ENCODE measurements at places on chromosomes 11 and 22.

- DNase-seq, result no peak
Observed at GRCh38 chr22:39621826-39622225, 51.3 kb downstream of the CACNA1I start.

GRCh38 chr11:65911682-65912568 is 6.9 kb downstream of the C11orf68 start:
- DNase-seq, result peak; percentile 42

DNA sequence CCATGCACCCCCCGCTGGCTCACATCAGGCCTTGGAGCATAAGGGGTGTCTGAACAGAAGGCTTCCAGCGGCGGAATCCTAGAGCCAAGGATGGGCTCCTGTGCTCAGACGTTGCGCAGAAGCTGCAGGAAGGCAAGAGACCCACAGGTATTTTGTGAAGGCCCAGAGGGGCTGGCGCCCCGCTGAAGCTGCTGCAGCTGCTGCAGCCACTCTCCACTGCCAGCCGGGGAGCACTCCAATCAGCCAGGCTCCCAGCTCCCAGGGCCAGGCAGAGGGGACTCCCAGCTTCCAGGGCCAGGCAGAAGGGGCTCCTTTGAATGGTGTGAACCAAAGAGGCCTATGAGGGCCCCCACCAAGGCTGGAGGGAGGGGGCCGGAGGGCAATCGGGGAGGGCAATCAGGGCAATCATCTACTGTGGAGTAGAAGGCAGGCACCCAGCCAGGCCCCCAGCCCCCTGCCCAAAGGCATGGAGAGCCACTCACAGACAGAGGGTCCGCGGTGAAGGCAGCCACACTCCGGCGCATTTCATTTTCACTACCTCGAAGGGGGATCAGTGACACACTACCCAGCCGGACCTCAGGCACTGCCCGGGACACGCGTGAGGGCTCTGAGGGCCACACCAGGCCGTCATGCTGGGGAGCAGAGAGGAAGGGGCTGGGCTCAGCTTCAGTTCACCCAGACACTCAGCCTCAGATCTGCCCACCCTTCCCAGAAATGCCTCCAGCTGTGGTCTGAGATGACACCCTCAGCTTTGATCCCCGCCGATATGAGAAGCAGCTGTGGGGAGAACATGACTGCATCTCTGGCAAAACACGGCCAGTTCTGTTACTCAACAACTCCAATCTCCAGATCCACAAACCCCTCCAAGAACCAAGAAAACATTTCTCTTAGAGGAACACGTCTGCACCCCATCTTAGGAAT is 11.6 kb upstream of the PDE2A start:
- no peak for DNase-seq

DNA sequence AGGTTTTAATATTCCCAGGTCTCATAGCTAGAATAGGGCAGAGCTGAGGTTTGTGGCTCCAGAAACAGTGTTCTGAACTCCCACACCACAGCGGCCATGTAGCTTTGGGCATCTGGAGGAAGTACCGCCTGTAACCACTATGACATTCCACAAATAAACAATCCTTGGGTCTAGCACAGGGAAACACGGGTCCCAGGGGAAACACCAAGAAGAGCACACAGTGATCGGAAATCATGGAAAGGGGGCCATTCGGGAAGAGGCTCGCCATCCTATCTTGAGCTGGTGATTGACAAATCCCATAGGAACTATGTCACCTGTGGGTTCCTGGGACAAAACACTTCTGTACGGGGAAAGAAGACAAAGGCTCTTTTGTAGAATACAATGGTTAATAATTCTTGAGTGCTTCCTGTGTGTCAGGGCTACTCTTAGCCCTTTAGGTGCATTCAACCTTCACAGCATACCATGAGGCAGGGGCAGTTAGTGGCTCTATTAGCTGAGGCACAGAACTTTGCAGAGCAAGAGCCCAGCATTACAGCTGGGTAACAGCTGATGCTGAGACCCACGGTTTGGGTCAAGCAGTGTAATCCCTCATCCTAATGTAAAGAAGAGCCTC is 514.2 kb downstream of the NTM start:
- no peak for DNase-seq
